ENCODE measurements at places on chromosomes 1 and 21.

- no peak for DNase-seq
Observed at GRCh38 chr1:94683886-94684285, 136.3 kb upstream of the SLC44A3 start.

DNA sequence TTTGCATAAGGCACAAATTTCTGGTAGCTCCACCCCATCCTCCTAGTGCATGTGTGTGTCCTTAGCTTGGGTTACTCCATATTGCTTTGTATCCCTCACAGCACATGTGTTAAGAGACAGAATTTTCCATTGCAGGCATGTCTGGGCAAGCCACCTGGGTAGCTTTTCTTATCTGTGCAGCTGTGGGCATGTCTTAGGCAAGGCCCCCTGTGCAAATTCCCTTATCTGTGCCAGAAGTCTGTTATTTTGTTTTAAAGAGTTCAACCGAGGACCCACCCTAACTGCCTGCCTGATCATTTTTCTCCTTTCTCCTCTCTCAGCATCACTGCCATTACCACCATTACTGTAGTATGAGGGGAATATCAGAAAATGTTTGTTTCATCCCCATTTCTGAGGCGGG is 131.9 kb downstream of the CYYR1 start:
- no peak for DNase-seq

- DNase-seq, result no peak
Observed at GRCh38 chr1:4310396-4310923, 343.9 kb upstream of the AJAP1 start.

DNA sequence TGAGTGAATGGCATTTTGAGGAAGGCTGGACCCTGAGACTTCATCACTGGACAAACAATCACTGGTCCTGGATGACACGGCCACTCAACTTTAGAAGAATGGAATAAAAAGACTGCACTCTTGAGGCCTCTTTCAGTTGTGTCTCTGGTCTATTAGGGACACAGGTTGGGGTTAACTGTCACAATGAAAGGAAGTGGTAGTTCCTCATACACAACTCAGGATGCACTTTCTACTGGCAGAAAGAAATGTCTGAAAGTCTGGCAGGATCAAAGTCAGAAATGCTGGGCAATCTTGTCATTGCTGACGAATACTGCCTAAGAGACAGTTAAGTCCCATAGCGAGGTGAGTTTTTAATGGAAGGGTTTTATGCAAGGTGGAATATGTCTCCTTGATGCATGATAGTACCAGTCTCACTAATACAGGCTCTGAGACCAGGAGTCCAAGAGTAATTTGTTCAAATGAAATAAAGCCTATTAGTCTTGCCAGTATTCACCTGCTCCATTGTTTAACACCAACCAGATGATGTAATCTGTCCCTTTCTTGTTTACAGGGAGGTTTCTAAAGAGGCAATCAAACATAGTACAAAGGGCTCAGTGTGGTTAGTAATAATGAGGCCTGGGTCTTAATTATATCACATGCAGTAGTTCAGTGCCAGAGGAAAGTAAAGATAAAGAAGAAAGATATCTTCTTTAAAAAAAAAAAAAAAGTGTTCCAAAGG is 11.2 kb upstream of the RRP15 start:
- no peak for DNase-seq

DNA sequence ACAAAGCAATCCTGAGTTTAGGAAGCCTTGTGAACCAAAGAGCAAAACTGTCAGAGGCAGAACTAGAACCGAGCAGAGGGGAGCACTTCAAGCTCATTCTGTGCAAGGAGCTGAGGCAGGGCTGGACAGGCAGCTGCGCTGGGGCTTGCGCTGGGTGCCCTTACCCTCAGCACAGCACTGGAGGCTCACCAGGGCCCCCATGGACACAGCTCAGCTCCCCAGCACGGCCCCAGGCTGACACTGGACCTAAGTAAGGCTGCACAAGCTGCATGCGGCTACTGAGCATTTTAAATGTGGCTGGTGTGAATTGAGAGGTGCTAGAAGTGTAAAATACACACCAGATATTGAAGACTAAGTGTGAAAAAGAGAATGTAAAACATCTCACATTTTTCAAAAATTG is 22.1 kb downstream of the TMEM63A start:
- DNase-seq, result no peak

DNA sequence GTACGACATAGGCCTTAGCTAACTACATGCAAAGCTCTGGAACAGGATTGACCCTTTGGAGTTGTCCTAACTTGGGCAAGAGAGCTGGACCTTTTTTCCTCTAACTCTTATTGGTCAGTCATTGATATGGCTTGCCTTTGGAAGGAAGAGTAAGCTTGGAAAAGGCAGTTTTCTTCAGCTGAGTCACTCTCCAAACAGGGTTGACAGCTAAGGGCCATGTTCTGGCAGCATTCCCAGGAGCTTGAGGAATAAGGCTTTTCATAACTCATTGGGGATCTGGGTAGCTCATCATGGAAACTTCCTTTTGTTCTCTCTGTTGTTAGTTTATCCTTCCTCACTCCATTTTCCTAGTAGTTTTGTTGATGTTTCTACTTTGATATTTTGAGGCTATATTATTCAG is 14.5 kb upstream of the ERRFI1 start:
- DNase-seq, result no peak

DNA sequence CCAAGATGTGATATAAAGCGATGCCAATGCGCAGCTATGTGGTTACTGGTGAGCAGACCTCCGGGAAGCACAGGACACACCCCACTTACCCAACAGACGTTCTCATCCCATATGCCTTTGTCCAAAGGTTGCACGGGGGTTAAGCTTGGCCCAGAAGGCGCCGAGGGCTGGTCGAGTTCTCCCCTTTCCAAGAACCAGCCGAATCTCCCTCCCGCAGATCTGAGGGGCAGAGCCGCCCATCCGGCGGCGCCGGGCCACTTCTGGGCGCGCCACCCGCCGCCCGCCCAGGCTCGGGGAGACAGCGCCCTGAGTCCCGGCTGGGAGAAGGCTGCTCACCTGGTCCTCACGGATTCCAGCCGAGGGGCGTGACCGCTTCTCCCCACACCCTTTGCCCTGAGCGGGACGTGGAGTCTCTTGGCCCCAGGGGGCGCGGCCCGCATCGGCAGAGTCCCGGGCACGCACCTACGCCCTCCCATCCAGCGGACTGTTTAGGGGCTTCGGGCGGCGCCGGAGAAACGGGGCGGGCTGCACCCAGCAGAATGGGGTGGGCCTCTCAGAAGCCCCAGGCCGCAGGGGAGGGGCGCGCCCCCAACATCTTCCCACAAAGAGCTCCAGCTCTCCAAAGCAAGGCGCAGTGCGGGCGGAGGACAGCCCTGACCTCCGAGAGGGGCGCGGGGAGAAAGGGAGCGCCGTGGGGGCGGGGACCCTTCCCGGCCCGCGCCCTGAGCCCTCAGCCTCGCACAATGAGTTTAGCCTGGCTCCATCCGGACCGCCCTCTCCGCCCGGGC is 615 bp downstream of the GPR161 start:
- no peak for DNase-seq

DNA sequence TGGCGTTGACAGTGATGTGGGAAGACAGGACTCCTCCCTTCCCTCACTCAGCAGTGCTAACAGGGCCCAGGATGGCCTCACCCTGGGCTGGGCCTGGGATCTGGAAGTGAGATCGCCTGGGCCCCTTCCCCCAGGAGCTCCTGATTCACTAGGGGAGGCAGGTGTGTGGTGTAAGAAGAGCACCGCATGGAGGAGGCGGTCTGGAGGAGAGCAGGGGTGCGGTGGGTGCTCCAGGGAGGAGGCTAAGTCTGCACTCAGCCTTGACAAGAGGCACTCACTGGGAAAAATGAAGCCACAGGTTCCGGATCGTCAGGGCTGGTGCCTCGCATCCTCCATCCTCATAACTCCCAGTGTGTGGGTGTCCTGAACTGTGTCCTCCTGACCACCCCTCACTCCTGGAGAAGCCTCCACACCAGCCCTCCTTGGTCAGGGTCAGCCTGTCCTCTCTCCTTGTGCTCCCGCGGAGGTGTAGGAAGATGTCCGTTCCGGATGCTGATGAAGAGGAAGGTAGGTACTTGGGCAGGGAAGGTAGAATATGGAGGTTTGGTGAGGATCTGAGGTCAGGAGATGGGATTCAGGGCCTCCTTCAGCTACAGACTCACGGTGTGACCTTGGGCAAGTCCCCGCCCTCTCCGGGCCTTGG is 142.1 kb upstream of the WNT4 start:
- DNase-seq, result no peak

DNA sequence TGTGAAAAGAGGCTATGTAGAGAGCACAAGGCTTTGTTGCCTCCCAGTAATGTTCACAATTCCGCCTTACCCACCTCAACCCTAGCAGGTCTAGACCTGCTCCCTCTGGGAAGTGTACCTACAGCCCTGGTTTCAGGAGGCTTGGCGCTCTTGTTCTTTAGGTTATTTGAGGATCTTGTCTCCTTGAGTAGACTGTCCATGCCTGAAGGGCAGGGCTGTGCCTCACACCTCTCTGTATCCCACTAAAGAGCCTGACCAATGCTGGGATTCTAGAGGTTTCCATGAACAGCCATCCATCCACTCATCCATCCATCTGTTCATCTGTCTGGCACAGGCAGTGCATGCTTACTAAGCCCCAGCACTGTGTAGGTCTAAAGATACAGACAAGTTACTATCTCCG is 1.0 kb downstream of the RAB7B start:
- no peak for DNase-seq

DNA sequence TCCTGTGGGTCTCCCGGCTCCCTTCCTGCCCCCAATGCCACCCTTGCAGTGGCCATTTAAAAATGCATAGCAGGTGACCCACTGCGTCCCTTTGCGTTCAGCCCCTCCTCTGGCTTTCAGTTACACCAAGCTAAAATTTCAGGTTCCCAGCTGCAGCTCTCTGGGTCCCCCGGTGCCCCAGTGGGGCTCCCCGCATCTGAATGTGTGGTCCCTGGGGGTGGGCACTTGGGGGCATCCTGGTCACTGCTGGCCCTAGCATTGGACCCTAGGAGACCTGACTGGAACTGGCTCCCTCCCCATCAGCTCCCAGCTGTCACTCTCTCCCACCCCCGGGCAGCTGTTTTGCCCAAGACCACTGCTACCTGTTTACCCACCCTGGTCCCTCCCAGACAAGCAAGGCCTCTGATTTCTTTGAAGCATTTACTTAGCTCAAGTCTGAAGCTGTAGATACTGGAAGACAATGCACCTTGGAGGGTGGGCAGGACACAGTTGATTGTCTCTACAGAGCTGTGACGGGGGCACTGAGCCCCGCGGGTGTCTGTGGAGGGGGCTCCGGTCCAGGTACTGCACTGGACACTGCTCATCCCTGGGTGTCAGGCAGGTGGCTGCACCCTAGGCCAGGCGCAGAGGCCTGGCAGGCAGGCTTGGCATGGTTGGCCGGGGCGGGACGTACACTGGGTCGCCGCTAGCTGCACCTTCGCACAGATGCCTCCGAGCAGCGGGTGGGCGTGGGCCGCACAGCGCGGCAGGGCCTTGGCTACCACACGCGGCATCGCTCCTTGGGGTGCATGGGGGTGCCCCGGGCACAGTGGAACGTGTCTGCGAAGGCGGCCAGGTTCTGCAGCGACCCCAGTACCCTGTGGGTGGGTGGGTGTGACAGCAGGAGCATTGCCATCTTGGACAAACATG is 3.9 kb downstream of the PRXL2B start:
- DNase-seq, result no peak

DNA sequence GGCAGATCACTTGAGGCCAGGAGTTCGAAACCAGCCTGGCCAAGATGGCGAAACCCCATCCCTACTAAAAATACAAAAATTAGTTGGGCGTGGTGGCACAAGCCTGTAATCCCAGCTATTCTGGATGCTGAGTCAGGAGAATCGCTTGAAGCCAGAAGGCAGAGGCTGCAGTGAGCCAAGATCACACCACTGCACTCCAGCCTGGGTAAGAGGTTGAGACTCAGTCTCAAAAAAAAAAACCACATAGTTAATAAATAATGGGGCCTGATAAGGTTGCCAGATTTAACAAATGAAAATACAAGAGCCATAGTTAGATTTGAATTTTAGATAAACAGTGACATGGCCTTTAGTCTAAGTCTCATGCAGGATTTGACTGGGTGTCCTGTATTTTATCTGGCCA is 175.7 kb downstream of the ZZZ3 start:
- no peak for DNase-seq

GRCh38 chr1:109149874-109150601 is 36.1 kb downstream of the ELAPOR1 start:
- no peak for DNase-seq

DNA sequence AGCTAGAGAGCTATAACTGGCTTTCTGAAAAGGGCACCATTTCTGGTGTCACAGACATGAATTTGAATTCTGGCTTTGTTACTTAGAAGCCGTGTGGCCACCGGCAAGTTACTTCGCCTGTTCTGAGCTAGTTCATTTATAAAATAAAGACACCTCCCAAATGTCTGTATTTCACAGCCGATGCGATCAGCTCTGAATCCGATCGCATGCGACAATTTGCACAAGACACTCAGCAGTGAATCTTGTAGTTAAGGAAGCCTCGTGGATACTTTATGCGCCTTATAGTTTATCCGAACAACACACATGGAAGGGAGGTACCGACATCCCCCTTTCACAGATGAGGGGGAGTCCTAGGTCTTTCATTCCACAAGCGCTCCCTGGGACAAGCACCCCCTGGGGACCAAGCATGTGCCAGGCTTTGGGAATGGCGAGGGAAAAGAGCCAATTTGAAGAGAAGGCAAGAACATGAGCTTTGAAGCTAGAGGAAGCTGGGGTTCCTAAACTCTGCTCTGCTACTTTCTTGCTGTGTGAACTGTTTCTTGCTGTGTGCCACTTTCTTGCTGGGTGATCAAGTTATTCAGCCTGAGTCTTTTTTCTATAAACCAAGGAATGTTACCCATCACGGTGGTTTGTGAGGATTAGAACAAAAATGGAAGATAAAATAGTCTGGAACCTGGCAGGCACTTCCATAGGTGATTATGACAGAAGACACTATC is 3.9 kb downstream of the ID3 start:
- DNase-seq, result no peak

GRCh38 chr1:202623075-202623474 is 87.2 kb downstream of the SYT2 start:
- no peak for DNase-seq

DNA sequence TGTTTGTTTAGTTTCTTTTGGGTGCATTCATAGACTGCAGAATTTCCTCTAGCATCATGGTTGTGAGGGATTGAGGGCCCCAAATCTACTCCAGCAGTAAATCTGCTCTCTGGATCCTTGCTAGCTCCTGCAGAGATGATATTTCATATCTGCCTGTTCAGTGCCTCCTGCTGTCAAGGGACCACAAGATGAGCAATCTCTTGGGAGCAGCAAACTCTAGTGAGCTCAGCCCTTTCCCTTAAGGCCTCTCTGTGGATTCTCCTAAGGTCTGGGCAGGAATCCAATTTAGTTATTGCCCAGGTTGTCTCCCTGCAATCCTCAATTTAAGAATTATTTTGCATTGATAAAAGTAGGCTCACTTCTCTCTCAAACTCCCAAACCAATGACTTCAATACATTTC is 76.9 kb downstream of the RGS18 start:
- no peak for DNase-seq

GRCh38 chr1:229070168-229070567 is 200.7 kb upstream of the RAB4A start:
- DNase-seq, result no peak
